ENCODE measurements at places on chromosomes 2 and 18.

GRCh38 chr18:24674605-24675004 is 214.2 kb downstream of the HRH4 start:
- DNase-seq: no peak

GRCh38 chr2:12949406-12949805 is 232.7 kb downstream of the TRIB2 start:
- DNase-seq: no peak

GRCh38 chr2:47945046-47945781 is 38.9 kb upstream of the FBXO11 start:
- no peak for DNase-seq

GRCh38 chr2:108082978-108083377 is 96.7 kb downstream of the SLC5A7 start:
- DNase-seq: no peak

- no peak for DNase-seq
Measured at GRCh38 chr2:122421775-122422174, 666.3 kb downstream of the TSN start.

- DNase-seq: peak; percentile 54
Measured at GRCh38 chr2:98822301-98823164, 91.6 kb upstream of the MGAT4A start.

DNA sequence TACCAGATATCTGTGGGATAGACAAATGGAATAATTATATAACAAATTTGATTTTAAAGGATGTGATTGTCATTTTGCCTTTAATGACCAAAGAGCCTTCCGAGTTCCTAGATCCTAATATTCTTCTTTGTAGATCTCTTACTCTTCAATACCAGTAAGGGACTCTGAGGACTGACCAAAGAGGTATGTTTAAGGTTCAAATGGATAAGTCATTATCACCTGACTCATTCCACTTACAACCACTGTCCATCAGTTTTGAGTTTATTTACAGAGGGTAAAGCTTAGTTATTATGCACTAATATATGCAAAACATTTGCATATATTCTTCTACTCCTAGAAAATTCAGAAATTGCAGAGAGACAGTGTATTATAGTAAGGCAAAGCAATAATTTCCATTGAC is 62.7 kb downstream of the CCDC148 start:
- no peak for DNase-seq

- DNase-seq: no peak
Measured at GRCh38 chr18:36432880-36433555, 135.5 kb downstream of the FHOD3 start.

GRCh38 chr2:205764270-205764746 is 82.0 kb downstream of the NRP2 start:
- DNase-seq: no peak

GRCh38 chr18:54260396-54261072 is 8.8 kb upstream of the POLI start:
- DNase-seq: no peak

DNA sequence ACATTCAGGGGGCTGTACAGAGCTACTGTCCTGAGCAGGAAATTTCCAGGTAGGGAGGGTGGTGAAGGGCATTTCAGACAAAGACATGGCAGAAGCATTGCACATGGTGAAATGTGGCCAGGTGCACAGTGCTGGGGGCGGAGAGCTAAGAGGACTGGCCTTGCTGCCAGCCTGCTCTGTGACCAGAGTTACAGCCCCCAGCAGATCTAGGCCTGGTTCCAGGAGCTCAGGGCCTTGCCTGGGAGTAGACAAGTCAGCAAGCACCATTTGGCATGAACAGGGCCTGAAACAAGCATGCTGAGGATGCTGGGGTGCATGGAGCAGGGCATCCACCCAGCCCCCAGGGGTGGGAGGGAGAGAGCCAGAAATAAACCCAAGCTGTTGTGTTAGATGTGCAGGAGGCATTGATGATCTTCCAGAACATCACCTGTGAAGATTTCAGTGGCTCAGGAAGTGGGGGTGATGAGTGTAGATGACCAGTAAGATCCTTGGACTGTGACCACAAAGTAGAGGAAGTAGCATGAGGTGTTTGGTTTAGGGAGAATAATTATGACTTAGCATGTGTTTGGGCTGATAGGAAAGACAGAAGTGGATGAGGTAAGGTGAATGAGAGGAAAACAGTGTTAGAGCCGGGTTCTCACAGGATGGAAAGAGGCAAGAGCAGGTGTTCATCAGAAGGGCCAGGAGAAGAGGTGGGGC is 61.1 kb downstream of the COA5 start:
- no peak for DNase-seq

Measured in central memory CD4-positive, alpha-beta T cell (primary cell).